Spinal cord (tissue), 10 donors: ENCODE measurements at places on chromosomes 7 and 10.

GRCh38 chr10:86413046-86413728, 46.6 kb upstream of the GRID1 start:
- DNase-seq, result no peak

DNA sequence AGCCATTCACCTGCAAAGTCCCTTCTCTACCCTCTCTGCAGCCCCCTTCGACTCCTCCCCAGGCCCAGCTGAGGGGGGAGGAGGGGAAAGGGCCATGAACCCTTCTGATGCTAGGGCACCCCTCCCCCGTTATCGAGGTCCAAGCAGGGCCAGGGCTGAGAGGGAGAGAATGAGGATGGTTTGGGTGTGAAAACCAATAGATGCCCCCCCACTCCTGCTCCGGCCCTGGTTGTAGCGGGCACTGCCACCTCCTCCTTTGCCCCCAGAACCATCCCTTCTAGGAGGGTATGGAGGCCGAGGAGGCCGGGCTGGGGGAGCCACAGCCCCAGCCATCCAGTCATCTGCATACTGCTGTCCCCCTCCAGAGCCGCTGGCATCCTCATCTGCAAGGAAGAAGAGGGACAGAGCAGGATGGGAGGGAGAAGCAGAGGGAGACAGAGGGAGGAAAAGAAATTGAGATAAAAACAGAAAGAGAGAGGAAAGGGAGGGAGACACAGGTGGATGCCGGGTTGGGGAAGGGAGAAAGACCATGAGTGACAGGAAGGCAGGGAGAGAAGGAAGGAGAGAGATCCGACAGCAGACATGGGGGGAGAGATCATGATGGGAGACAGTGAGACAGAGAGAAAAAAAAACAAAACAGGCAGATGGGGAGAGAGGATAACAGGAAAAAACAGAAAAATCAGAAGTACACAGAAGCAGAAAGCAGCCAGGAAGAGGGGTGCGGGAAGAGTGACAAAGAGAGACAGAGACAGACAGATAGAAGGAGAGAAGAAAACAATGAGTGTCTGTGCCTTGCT, 1.9 kb upstream of the GAL3ST4 start:
- DNase-seq, result no peak

DNA sequence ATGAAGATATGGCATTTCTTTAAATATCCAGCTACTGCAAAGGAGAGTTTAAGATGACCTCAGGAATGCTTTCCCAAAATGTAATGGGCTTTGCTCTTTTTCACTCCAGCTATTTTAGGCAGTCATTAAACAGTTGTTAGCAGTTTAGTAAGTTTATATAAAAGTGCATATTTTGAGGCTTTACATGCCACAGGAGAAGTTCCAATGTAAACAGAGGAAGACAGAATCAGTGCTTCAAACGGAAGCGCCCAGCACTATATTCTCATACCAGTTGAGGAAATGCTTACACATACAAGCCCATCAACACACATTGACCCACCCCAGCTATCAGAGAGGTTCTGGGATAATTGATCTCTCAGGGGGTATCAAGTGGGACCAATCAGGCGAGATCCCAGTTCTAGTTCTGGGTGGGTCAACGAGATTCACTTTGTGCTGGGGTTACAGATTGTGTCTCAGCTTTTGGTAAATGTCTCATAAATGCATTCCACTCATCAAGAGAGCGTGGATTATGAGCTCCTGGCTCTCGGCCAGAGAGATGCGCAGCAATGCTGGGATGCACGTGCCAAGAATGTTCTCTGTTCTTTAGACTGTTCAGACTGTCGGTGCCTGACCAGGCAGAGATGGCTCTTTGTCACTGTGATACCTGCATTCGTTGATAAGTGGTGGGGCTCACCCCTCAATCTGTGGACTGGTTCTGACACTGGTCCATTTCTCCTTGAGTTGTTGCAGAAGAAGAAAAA, 55.0 kb downstream of the CACNB2 start:
- DNase-seq, result no peak

DNA sequence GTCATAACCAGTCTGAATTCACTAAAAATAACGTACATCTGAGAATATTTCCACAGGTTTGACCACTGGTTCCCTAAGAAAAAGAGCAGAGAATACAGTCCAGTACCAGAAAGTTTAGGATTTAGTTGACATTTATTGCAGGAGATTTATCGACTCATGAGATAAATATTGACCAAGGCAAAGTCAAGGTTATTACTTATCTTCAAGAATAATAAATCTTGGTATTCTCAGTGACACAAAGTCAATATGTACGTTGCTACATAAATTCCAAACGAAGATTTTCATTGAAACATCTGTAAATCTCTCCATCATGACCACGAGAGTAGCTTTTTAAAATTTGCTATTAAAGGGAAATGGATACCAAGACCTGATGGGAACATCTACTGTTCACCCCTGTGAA, 39.4 kb upstream of the GRB10 start:
- no peak for DNase-seq

- peak; percentile 22 for DNase-seq
Measured at GRCh38 chr10:70053218-70053840, 683 bp downstream of the MACROH2A2 start.

DNA sequence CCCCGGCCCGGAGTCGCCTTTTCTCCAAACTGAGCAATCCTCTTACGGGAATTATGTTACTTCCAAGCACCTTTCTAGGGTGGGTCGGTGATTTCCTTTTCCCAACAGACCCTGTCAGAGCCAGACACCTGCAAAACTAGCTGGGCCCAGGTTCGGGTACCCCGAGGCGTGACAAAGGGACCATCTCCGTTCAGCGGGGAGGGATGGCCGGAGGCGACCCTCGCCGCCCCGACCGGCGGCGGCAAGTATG, 445 bp downstream of the PPA1 start:
- DNase-seq, result no peak

DNA sequence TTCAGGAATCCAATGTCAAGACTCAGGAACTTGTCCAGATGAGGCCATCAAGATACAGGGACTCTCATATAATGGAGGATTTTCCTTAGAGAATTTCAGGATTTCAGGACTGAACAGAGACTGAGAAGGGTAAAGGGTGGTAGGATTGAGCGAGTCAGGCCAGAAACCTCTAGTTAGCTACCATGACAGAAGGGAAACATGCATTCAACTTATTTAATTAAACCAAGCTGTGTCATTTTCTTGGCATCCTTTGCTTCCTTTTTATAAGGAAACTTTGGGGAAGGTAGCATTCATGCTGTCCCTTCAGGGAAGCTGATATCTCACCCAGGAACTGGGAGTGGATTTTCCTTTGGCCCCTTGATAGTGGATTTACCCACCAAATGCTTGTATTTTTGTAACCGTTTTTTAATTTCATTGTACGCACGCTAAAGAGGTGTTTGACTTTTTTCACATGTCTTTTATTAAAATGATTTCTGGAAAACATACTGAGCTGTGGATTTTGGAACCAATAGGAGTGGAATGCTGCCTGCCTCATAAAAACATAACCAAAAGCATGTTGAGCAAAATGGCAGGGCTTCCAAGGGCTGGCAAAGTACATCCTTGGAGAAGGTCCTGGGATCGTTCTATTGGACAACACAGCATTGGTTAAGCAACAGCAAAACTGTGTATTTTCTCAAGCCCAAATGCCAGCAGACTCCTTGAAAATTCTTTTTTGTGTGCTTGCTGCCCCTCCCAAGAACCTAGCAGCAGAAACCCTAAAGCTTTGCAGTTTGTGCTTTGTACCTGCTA, 104.5 kb downstream of the CXCL12 start:
- no peak for DNase-seq

- no peak for DNase-seq
Measured at GRCh38 chr10:110562348-110562747, 5.1 kb upstream of the SMC3 start.

DNA sequence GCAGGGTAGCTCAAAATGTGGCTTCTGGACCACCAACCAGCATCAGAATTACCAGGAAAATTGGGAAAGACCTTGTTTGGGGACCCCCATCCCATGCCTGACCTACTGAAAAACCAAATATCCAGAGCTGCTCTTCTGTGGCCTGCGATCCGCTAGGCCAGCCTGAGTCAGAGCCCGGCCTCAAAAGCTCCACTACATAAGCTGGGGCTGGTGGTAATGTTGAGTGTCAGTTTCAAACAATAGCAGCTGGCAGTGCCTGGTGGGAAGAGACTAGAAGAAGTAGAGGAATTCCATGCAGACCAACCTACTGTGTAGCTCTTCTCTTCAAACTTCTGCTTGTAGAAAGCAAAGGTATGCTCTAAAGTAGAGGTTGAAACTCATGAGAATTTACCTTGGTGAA, 52.0 kb downstream of the KLRG2 start:
- DNase-seq, result no peak

GRCh38 chr10:3054851-3055199, 12.5 kb upstream of the PFKP start:
- no peak for DNase-seq

DNA sequence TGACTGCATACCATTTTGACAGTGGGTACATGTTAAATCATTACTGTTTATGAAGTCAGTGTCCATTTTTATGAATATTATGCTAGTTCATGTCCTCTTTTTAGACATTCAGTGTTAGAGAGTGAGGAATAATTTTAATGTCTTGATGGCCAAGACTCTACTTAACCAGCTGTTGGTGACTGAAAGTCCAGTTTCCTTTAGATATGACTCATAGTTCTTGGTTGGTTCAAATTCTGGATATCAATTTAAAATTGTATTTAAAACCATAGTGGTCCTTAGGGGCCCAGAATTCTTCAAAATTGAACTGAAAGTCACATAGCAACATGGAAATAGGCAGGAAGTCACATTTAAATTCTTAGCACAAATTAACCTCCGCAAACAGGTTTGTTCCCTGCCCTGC, 196.5 kb upstream of the PRPS1L1 start:
- DNase-seq, result no peak

GRCh38 chr10:43249962-43250614, 16.8 kb downstream of the RASGEF1A start:
- DNase-seq, result no peak

- DNase-seq, result no peak
Measured at GRCh38 chr7:2551418-2551817, 3.9 kb downstream of the BRAT1 start.

GRCh38 chr10:42645516-42645915, 7.1 kb upstream of the ZNF33B start:
- no peak for DNase-seq

- DNase-seq, result no peak
Measured at GRCh38 chr7:94008537-94008936, 4.4 kb upstream of the BET1 start.

DNA sequence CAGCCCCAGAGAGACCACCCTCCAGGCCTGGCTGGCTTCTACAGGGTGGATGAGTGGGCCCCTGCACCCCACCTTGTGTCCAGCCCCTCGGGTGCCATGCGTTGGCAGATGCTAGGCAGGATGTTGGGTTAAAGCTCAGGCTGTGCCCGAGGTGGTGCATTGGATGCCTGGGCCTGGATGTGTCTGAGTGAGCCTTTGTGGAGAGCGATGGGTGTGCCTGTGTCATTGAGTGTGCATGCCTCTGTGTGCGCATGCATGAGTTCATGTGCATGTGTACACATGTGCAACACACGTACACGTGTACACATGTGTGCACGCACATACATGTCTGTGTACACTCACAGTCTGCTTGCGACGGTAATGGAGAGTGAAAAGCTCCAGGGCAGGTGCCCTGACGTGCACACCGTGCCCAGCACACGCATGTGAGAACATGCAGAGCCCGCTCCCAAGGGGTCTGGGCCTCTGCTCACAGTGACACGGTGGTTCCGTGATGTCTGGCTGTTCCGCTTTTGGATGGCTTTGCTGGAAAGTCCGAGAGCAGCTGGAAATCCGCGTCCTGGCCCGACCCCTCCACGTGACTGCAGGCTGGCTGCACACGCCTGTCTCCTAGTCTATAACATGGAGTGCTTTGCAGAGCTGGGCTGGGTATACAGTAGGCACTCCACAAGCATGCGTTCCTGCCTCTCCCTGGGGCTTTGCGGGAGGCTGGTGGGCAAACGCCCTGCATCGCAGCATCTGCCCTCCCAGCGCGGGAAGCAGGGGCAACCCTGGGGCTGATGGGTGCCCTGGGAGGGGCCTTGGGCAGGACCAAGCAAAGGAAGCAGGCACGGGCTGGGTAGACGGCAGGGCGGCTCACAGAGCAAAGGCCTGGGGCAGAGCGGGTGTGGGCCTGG, 36.9 kb downstream of the ELFN1 start:
- DNase-seq, result no peak

DNA sequence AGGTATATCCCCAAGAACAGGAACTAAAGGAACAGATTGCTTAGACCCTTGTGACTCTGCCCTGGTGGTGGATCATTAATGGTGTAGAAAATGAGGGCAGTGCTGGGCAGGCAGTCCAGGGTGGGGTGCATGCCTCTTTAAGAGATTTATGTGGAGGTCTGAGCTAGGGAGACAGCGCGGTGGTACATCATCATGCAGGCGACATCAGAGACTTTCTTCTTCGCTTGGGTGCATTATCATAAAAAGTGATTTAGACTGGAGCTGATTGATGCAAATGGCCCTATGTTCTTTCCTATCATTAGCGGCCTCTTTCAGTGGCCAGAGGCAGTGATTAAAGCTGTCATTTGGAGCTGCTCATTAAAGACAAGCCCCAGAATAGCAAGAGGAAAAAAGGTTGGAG, 519.1 kb upstream of the GALNT17 start:
- peak; percentile 81 for DNase-seq

GRCh38 chr10:80530251-80530650, 7.5 kb upstream of the SH2D4B start:
- DNase-seq, result no peak

- no peak for DNase-seq
Measured at GRCh38 chr7:40805361-40805760, 670.6 kb downstream of the SUGCT start.

DNA sequence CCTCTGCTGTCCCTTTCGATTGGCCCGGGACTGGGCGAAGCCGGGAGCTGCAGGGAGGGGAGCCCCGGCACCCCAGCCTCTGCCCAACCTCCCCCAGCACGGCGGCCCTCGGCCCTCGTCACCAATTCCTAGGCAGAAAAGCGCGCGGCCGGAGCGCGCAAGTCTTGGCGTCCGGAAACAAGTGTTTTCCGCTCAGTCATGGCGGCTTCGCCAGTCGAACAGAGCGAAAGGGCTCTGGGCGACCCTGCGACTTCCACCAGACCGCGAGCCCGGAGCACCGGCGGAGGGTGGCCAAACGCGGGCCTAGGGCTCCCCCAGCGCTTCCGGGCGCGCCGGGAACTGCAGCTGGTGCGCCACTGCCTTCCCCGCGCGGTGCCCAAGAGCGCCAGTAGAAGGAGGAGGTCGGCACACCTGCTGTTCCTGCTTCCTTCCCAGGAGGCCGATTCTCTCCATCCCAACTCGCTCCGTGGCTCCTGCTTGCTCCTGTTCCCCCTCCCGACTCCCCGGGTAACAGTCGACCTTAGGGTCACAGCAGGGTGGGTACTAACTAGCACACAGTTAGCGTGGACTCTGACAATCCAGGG, 729.9 kb downstream of the ZWINT start:
- DNase-seq, result peak; percentile 65

DNA sequence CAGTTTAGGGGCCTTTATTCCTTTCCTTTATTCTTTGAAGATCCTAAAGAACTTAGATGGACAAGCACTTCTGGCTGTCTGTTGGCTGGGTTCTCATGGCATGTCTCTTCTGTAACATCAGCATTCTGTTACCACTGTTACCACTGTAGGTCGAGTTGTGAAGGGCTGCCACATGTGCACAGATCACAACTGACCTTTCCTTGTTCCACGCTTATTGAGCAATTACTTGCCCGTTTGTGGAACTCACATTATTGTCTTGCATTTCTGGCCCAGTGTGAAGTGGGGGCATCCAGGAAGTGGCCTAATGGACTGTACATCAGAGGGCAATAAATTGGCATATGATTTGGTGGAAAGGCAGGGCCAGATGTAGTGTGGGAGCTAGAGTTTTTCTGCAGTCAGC, 23.7 kb downstream of the GBF1 start:
- no peak for DNase-seq
